ENCODE measurements at places on chromosomes 2 and 18.

- peak; percentile 55 for DNase-seq
Observed at GRCh38 chr2:1769703-1770422, 25.5 kb upstream of the PXDN start.

DNA sequence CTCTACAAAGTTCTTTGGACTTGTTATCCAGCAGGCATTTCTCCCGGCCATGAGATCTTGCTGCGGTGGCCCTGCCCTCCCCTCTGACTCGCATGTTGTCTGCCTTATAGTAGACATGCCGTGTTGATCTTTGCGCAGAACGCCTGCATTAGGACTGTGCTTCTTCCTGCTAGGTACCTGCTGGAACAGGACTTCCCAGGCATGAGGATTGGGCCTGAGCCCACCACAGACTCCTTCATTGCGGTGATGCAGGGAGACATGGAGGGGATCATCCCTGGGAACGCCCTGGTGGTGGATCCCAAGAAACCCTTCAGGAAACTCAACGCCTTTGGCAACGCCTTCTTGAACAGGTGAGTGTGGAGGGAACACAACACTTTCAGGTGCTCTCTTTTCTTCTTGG, 10.1 kb downstream of the EHD3 start:
- no peak for DNase-seq

DNA sequence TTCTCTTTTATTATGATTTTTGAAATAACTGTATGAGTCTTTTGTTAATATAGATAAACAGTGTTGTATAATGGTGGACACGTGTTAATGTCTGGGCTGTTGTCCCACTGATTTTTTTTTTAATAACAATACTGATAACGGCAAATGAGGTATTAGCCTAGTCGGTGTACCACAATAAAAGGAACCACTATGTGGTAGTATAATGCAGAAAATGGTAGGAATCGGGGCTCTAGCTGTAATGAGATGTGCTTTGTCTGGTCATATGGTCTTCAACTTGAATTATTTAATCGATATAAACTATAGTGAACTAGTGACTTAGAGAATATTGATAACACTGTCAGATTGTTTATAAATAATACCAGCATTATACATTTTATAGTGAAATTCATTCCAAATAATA, 517.9 kb upstream of the SPHKAP start:
- DNase-seq, result no peak

GRCh38 chr2:29273004-29273684, 157.9 kb downstream of the CLIP4 start:
- no peak for DNase-seq

- DNase-seq, result no peak
Observed at GRCh38 chr18:79939096-79939495, 12.4 kb downstream of the SLC66A2 start.

GRCh38 chr2:42713920-42714319, 50.0 kb downstream of the OXER1 start:
- DNase-seq, result peak; percentile 18

DNA sequence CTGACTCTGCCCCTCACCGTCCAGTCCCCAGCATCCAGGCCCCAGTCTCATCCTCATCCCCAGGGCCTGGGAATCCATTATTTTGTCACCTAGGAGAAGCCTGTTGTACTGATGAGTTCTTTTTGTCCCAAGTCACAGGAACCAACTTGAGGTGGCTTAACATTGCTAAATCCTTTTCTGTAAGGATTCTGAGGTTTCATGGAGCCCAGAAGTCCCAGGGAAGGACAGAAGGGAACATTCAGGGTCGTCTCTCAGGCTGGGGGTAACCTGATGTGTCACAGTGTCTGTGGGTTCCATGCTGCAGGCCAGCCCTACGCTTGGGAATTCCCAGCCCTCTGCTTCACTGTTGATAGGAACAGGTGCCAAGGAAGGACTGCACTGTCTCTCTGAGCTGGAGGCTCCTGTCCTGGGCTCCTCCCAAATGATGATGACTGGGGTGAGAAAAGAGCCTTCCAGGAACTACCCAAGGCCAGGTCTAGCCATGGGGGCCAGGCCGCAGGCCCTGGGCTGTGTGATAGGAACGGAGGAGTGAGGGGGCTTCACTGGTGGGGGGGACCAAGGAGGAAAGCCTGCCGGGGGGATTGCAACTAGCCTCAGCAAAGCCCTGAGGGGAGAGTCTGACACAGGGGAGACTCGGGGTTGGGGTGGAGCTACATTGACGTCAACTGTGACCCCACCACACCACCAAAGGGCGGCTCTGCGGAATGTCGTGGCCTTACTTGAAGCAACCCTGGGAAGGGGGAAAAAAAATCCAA, 145.7 kb downstream of the SMAD7 start:
- DNase-seq, result no peak

DNA sequence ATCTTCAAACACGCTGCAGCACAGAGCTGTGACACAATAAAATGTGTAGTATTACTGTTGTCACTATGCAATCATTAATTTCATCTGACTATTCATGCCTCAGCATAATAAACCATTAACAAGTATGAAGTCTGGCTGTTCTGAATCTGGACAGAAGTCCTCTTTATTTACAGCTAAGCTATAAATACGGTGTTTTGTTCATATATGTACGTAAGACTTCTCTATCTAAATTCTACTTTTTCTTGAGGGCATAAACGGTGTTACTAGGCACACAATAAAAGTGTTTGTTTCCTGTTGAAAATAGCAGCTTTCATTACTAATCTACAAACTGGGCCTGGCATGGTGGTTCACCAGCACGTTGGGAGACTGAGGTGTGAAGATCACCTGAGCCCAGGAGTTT, 443.8 kb downstream of the NCKAP5 start:
- no peak for DNase-seq

GRCh38 chr2:72778410-72778809, 47.4 kb downstream of the EXOC6B start:
- DNase-seq, result peak; percentile 9

- no peak for DNase-seq
Observed at GRCh38 chr2:231425811-231426703, 30.5 kb downstream of the B3GNT7 start.

Data from activated CD4-positive, alpha-beta T cell treated with anti-CD3 and anti-CD28 coated beads, Interleukin-2, Interleukin-6, amounts not matched to agents 100 ng/mL and 50 ng/mL, durations not matched to agents 16 hours and 8 hours (primary cell).